ENCODE measurements at places on chromosomes 1 and 21. TPM values are rescaled to one million over a fixed set of nuclear protein-coding genes. Genes with fewer than 3 reads are reported as not detected.

GRCh38 chr1:172451002-172451443 lies 7.2 kb upstream of the PIGC start:
- DNase-seq = peak; percentile 79

- DNase-seq = no peak
Observed at GRCh38 chr1:192984080-192984479, 75.1 kb downstream of the UCHL5 start.

DNA sequence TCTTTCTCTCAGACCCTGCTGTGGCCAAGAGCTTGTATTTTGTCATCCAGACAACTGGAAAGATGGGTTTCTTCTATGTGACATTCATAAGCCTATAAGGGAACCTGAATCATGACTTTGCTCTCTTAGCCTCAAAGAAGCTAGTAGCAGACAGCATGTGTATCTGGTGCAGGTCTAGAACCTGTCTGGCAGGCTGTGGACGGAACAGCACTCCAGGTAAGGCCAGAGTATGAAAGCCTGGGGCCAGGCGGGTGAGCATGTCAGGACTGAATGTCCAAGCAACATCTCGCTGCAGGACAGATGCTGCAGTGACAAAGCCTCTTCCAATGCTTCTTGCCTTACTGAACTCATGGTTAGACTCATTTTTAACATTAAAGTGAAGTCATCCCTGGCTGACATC lies 32.8 kb downstream of the AKNAD1 start:
- DNase-seq = no peak

DNA sequence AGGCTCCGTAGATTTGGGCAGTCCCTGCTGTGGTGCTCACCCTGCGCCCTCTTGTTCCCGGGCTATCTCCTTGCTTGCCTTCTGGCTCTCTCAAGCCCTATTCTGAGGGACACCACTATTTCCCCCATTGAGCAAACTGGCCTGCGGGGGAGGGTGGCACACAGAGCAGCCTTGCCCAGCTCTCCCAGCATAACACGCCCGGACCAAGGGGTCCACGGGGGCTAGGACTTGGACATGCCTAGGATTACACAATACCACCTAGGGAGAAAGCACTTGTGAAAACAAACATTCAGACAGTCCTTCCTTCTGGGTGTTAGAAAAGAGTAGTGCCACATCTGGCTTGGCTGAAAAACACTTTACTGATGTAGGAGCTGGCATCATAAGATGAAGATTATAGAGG lies 7.4 kb downstream of the TADA1 start:
- DNase-seq = no peak

DNA sequence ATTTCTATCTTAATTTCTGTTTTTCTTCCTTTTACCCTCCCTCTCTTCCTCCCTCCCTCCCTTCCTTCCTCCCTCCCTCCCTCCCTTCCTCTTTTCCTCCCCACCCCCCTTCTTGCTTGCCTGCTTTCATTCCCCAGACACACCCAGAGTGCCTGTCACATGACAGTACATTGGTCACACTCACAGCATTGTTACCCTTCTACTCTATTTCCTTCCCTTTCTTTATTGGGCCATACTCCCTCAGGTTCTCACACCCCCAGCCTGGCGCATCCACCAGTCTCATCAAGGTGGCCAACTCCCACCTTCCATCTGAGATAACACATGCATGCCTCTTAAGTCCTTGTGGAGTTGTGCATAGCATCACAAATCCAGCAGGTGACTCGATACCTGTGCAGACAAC lies 10.9 kb downstream of the TMPRSS3 start:
- DNase-seq = no peak

DNA sequence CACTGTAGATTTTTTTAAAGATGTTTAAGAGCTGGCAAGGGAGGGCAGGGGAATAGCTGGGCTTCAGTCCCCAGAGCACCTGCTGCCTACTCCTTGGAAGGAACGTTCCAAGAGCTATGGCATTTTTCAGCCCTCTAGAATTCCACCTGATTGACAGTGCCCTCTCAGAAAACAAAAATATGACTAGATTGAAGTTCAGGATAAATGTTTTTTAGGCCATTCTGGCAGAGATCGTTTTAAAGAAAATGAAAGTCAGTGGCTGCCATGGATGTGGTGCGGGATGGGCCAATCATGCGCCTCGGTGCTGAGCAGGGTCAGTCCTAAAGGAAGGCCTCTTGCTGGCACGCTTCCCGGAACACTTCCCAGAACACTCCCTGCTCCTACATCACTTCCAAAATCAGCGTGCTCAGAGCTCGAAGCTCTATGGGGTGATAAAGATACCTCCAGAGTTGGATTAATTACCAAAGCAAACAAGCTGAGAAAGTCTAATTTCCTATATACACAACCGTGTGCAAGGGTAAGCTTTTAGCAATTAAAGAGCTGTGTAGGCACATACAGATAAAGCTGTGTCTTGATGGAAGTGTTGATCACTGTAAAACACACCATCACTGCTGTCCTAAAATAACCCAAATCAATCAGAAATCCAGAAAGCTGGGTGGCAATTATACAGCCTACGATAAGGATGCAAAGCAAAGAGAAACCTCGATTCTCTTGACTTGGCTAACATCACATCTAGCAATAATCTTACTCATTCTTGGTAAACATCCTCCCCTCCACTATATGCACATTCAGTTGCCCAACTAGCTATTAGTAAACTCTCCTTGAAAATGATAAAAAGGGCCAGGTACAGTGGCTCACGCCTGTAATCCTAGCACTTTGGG lies 34.6 kb downstream of the TGFBR3 start:
- DNase-seq = peak; percentile 89

SLC9C2 gene
- not detected for total RNA-seq

KLF17 gene
- total RNA-seq = 0.28 TPM

TUT4 gene
- total RNA-seq = 28.6 TPM

CFAP141 gene
- not detected for total RNA-seq

KRTAP22-2 gene
- total RNA-seq = not detected

Measured in IMR-90 (cell line).